DMS 273 treated with DMSO at 0.1 percent for 48 hours (cell line): ENCODE measurements at places on chromosomes 2 and 18.

GRCh38 chr2:160087854-160088745 lies 25.7 kb upstream of the PLA2R1 start:
- no peak for DNase-seq

- no peak for DNase-seq
Measured at GRCh38 chr2:100615886-100616285, 53.1 kb downstream of the PDCL3 start.

GRCh38 chr2:96873651-96874096 lies 3.8 kb upstream of the SEMA4C start:
- no peak for DNase-seq

DNA sequence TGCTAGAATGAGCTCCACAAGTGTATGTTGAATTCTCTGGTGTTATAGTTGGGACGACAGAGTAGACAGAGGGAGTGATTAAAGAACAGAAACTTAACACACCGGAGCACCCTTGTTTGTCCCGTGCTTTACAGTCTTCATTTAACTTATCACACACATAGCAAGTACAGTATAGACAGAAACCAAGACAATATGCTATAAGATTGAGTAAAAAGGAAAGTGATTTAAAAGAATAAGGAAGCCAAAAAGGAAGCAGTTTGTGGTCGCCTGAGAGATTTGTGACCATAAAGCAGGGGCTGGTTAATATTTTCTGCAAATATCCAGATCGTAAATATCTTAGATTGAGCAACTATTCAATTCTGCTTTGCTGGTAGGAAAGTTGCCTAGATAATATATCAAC lies 1128.4 kb downstream of the TSN start:
- DNase-seq, result no peak

GRCh38 chr2:101752716-101753616 lies 55.5 kb downstream of the MAP4K4 start:
- no peak for DNase-seq

GRCh38 chr2:71559080-71559827 lies 105.9 kb downstream of the DYSF start:
- no peak for DNase-seq
